Stimulated activated CD4-positive, alpha-beta T cell treated with anti-CD3 and anti-CD28 coated beads, Interleukin-15, amount 100 ng/mL, for 24 hours (primary cell): ENCODE measurements at places on chromosomes 5 and 9.

DNA sequence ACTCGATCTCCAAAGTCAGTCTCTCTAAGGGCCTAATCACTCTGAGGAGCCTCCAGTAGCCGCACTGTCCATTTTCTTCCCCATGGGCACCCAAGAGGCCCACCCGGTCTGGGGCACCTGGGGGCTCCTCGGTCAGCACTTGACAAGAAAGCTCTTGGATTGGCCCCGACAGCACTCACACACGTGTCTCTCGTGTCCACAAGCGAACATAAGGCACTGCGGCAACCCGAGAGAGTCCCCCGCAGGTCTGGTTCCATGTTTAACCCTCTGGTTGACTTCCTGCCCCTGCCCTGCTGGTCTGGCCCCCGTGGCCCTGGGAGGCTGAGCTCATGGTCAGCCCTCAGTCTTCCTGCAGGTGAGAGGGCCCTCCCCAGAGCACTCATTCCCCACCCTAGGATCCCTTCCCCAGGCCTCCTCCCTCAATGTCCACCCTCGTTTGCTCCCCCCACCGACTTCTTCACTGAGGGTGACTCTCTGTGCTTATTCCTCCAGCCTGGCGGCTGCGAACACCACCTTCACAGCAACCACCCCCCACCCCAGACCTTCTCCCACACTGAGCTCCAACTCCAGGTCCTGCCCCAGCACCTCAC lies 16.3 kb upstream of the LRRC14B start:
- DNase-seq, result no peak

GRCh38 chr5:5363045-5363444 lies 59.4 kb upstream of the ICE1 start:
- no peak for DNase-seq

- DNase-seq, result no peak
These were observed 282.0 kb downstream of the DMRT2 start for GRCh38 chr9:1332156-1332555.

GRCh38 chr5:130520211-130520610 lies 615.9 kb downstream of the CHSY3 start:
- DNase-seq, result no peak

GRCh38 chr5:60395712-60396329 lies 304.1 kb downstream of the DEPDC1B start:
- no peak for DNase-seq

DNA sequence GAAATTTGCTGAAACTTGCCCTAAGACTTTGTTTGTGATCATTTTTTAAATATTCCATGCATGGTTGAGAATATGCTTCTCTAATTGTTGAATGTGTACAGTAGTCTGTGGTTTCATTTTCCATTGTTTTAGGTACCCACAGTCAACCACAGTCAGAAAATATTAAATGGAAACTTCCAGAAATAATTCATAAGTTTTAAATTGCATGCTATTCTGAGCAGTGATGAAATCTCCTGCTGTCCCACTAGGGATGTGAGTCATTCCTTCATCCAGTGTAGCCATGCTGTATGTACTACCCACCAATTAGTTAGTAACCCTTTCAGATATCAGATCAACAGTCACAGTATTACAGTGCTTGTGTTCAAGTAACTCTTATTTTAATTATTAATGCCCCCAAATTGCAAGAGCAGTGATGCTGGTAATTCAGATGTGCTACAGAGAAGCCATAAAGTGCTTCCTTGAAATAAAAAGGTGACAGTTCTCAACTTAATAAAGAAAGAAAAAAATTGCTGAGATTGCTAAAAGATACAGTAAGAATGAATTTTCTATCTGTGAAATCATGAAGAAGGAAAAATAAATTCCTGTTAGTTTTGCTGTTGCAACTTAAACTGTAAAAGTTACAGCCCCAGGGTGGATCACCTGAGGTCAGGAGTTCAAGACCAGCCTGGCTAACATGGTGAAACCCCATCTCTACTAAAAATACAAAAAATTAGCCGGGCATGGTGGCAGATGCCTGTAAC lies 79.9 kb upstream of the FBXL17 start:
- no peak for DNase-seq

DNA sequence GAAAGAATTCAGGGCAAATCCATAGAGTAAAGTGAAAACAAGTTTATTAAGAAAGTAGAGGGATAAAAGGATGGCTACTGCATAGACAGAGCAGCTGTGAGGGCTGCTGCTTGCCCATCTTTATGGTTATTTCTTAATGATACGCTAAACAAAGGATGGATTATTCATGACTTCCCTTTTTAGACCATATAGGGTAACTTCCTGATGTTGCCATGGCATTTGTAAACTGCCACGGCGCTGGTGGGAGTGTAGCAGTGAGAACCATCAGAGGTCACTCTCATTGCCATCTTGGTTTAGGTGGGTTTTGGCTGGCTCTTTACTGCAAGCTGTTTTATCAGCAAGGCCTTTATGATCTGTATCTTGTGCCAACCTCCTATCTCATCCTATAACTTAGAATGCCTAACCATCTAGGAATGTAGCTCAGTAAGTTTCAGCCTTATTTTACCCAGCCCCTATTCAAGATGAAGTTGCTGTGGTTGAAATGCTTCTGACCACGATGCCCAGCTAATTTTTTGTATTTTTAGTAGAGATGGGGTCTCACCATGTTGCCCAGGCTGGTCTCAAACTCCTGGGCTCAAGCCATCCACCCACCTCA lies 42.1 kb downstream of the RFK start:
- no peak for DNase-seq

- no peak for DNase-seq
These were observed 83.0 kb downstream of the ZNF462 start for GRCh38 chr9:106945727-106946660.

- no peak for DNase-seq
These were observed 135.8 kb downstream of the PCSK1 start for GRCh38 chr5:96297290-96297689.

DNA sequence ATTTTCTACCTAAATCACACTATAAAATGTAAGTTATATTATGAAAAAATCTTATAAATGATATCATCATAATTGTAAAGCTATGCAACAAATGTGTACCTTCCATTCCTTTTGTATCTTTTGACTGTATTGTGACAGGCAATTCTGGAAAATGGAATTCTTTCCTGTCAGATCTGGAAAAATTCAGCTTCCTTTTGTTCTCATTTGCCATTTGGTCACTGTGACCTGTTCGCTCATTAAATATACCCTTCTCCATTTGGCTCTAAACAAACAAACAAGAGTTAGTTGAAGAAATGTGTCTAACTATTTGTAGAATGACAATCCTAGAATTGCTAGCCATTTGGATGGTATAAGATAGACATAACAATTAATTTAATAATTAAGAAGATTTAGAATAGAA lies 62.7 kb downstream of the CDKL3 start:
- DNase-seq, result no peak

DNA sequence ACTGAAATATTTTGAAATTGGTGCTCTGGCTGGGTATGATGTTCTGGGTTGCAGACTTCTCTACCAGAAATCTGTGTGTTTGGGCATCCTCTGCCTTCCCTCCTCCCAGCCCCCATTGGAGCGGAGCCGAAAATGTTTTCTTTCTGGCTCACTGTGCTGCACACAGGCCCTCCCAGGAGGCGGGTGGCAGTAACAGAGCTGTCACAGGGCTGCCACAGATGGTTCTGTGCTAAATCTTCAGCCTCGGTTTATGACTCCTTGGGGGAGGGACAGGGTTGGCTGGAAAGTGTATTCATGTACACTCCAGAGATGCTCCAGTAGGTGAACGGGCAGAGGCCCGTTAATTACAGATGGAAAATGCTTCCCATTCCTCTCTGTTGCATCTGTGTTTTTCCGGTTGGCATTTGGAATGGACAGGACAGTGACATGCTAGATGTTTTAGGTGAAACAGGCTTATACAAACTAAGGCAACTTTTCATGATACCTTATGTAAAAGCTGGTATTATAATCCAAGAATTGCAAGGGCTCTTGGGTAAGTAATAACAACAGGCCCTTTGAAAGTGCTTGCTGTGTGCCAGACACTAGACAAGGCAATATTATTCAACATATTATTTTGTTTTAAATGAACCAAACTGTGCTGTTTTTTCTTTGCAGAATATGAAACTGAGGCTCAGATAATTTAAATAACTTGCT lies 180.2 kb downstream of the ADCY2 start:
- DNase-seq, result no peak

GRCh38 chr5:10330511-10331230 lies 22.8 kb upstream of the MARCHF6 start:
- no peak for DNase-seq

- no peak for DNase-seq
These were observed 161.2 kb downstream of the CPLANE1 start for GRCh38 chr5:37088009-37088408.

DNA sequence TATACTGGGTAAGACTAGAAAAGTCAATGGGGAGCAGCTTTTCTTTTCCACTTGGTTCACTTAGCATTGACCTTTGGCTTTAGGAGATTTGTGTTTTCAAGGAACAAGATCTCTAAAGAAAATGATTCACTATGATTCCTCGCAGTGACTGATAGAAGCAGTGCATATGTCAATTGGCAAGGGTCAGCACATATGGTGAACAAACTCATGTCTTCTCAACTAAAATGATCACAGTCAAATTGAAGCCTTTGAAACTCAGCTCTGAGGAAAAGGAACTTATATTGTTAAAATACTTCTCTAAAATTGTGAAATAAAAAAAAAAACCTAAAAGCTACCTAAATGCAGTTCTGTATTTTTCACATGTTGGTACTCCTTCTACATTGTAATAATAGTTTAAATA lies 43.2 kb upstream of the IL7R start:
- no peak for DNase-seq

DNA sequence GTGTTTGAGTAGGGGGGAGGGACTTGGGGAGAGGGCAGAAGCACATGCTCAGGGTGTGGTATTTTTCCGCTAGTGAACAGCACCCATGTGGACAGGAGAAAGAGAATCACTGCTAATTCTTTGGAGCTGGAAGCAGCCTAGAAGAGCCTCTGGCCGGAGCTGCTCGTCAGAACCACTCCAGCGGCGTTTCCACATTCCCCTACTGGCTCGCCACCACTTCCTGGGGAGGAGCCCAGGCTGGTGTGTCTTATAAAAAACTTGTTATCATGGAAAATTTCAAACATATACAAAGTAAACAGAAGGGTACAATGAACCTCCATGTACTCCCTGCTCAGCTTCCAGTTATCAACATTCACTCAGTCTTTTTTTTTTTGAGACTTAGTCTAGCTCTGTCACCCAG lies 26.7 kb downstream of the LHX2 start:
- DNase-seq, result no peak

- DNase-seq, result no peak
These were observed 105.2 kb downstream of the WNK2 start for GRCh38 chr9:93288891-93289883.

GRCh38 chr9:1048231-1048619 lies 1.9 kb upstream of the DMRT2 start:
- DNase-seq, result no peak

GRCh38 chr9:88651682-88652633 lies 117.0 kb downstream of the NXNL2 start:
- no peak for DNase-seq
